ENCODE measurements at places on chromosomes 5 and 9.

- no peak for DNase-seq
Observed at GRCh38 chr9:89467278-89467625, 30.7 kb downstream of the SEMA4D start.

DNA sequence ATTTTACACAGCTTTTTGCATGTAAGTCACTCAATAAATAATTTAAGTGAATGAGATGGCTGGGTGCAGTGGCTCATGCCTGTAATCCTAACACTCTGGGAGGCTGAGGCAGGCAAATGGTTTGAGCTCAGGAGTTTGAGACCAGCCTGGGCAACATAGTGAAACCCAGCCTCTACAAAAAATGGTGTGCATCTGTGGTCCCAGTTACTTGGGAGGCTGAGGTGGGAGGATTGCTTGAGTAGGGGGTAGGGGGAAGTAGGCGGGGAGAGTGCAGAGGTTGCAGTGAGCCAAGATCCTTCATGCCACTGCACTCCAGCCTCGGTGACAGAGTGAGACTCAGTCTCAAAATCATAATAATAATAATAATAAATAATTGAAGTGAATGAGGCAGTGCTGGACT lies 10.2 kb downstream of the KLF9 start:
- DNase-seq, result no peak

DNA sequence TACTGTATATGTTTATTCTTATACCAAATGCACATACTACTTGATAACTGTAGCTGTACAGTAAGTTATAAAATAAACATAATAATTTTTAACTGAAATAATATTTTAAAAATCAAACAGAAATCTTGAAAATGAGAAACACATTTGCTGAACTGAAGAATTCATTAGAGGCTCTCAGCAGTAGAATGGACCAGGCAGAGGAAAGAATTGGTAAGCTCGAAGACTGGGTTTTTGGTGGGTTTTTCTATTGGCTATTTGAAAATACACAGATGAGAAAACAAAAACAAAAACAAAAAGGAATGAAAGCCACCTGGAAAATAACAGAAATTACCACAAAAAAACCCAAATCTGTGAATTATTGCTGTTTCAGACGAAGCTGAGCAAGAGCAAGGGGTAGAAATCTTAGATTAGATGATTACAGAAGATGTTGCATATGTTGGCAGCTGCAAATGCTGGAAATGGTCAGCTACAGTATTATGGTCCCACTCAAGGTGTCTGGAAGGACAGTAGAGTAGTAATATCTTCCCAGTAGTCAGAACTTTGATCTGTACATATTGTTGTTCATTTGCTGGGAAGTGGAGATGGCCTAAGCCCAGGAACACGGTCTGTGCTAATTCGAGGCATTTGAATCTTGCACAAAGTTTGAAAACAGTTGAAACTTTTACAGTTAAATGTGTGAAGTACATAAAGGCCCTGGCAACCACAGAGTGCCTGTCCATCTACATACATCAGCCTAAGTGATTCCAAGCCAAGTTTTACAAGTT lies 233.4 kb downstream of the COMMD10 start:
- no peak for DNase-seq

- no peak for DNase-seq
Observed at GRCh38 chr5:172683645-172684471, 42.8 kb downstream of the NEURL1B start.

GRCh38 chr9:18253950-18254349 lies 220.0 kb upstream of the ADAMTSL1 start:
- DNase-seq, result no peak

DNA sequence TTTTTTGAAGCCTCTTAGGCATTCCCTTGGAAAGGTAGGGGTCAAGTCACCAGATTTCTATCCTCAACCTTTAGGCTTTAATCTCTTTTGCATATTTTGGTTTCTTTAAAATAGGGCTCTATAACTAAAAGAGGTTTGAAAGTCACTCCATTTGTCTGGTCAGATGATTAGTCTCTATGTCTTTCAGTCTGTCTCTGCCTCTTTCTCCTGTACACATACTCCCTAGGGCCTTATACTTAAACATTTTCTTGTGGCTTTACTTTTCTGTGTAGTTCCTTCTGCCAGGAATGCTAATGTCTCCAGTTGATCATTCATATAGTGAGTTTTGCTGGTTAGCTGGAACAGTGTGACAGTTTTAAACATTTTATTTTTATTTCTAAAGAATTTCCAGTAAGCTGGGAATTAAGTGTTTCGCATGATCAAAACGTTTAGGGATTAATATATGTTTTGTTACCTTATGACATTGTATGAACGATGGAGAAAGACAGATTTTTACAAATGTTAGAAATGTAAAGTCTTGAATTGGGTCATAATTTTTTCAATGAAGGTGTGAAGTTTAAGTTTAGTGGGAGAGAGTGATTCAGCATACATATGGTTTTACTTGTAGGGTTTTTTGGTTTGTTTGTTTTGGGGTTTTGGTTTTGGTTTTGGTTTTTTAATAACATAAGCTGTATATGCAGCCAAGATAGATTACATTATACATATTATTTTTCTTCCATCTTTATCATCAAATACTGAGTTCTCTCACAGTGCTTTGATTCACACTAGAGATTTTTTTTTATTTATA lies 90.6 kb downstream of the ZCCHC7 start:
- DNase-seq, result no peak

DNA sequence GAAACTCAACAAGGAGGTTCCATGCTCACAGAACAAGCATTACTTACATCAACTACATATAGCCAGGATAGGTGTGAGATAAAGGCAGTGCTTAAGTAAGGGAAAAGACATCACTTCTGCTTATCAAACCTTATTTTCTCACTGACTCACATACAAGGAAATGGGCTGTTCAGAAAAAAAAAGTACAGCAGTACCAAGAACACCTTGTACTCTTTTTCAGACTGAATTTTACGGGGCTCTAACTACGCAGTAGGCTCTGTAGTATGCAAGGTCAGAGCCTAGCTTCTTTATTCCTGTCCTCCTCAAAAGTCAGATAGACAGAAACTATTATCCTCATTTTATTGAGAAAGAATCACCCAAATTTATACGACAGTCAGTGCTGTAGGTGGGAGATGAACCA lies 5.8 kb downstream of the PSMB7 start:
- DNase-seq, result no peak

- no peak for DNase-seq
Observed at GRCh38 chr5:13606051-13606450, 338.4 kb downstream of the DNAH5 start.

- no peak for DNase-seq
Observed at GRCh38 chr5:6730407-6730806, 17.2 kb downstream of the TENT4A start.

- no peak for DNase-seq
Observed at GRCh38 chr9:125604196-125604595, 102.8 kb downstream of the MAPKAP1 start.

DNA sequence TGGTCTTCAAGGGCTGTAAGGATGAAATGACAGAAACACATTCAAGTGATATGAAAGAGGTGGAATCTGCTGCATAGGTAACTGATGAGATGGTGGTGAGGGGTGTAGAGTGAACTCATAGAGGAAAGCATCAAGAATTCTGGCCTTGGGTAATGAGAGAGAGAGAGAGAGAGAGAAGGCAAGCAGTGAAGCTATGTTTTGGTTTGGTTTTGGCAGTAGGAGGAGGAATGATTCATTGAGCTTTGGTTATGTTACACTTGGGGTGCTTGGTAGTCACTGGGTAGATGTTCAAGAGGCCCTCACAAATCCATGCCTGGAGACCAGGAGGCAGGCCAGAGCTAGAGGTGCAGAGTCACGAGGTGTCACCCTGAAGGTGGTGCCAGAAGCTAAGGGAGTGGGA lies 89.5 kb downstream of the EGFLAM start:
- no peak for DNase-seq

DNA sequence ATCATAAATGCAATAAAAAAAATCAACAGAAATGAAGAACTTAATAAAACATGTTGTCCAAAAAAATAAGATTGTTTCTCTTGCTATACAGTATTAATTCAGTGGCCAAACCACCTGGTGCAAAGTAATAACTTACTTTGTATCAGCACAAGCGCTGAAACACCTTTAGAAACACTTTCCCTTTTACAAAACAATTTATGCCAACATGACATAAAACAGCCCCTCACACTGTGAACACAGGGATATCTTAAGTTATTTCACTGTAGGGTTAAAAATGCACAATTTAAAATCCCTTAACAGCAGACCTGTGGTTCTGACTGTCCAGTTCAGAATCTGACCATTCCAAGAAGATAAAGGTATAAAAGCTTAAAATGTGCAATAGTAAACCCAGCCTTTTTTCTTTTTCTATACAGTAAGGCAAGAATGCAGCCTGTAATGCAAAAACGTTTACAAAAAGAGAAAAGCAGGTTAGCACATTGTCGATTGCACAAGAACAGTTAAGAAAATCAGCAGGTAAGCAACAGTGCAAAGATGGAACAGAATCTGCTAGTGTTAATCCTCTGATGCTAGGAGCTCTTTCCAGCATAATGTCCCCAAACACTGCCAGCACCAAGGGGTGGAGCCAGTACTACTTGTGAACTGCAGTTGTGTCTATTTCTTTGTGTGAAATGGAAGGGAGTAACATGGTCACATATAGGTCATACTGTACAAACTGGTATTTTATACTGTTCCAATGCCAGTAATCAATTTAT lies 21.6 kb downstream of the RAB14 start:
- DNase-seq, result no peak

- DNase-seq, result no peak
Observed at GRCh38 chr9:114643001-114643400, 14.6 kb downstream of the TEX53 start.

GRCh38 chr9:121881920-121882500 lies 211.1 kb downstream of the TTLL11 start:
- DNase-seq, result no peak
